CD4-positive, alpha-beta T cell treated with Interleukin-15 for 1 hour (primary cell): ENCODE measurements at places on chromosomes 7 and 10.

DNA sequence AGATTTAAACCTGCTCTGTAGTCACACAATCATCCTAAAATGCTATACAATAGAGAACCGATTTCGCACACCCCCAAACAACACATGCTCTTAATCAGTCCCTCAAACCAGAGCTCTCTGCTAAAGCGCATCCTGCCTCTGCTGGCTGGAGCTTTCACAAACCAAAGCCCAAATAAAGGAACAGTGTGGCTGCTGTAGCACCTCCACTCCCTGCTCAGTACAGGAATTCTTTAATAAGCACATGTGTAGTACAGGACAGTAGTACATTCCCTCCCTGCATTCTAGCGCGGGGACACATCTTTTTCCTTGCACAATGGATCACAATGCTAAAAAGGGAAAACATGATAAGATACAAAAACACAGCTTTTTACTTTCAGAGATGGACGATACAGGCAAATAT lies 684.6 kb downstream of the MAGI2 start:
- no peak for DNase-seq

DNA sequence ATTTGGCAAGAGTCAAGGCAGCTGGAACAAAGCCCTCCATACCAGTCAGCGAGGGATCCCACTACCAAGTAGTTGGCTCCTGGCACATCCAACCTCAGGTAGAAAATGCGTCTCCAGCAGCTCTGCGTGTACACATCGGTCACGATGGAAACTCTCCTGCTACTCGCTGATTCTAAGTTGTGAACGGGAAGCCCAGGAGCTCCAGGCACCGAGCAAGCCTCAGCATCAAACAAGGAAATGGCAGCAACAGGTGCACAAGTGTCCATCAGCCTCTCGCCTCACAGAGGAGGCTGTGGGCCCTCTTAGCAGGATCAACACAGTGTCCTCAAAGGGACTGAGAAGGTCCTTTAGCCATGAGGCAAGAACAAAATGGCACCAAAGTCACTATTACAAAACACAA lies 127.0 kb downstream of the TCERG1L start:
- no peak for DNase-seq

GRCh38 chr10:88196291-88196690 lies 332.9 kb downstream of the PTEN start:
- no peak for DNase-seq

DNA sequence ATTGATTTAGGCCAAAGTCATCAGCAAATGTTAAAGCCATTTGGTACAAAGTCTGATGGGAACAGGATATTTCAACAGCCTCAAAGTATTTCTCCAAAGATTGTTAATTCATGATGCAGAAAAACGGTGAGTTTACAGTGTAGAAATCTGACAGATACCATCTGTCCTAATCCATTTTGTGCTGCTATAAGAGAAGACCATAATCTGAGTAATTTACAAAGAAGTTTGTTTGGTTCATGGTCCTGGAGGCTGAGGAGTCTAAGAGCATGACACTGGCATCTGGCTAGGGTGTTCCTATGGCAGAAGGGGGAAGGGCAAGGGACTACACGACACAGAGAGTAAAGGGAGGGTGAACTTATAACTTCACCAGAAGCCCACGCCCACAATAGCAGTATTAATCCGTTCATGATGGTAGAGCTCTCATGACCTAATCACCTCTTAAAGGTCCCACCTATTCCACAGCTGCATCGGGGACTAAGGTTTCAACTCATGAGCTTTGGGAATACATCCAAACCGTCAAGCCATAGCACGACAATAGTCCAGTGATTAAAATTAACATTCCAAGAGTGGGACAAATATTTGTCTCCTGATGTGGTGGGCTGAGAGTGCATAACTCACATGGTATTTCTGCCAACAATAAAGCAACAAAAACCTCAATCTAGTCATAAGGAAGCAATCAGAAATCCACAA lies 298.6 kb upstream of the AKR1E2 start:
- no peak for DNase-seq

DNA sequence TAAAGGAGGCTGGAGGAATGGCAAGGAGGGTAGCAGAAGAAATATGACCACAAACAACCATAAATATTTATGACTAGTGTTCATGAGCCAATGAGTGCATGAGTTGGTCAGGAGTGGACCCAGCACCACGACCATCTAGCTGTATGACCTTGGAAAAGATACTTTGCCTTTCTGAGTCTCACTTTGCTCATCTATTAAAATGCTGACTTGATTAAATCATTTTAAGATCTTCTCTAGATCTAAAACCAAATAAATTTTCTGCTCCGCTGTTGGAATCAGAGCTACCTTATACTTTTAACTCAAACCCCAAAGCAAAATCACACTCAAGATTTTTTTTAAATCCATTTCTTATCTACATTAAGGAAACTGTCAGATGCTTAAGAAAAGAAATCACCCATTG lies 207.0 kb downstream of the GPAM start:
- DNase-seq = no peak

- peak; percentile 53 for DNase-seq
These were observed 11.2 kb upstream of the SLC35B4 start for GRCh38 chr7:134327896-134328295.

DNA sequence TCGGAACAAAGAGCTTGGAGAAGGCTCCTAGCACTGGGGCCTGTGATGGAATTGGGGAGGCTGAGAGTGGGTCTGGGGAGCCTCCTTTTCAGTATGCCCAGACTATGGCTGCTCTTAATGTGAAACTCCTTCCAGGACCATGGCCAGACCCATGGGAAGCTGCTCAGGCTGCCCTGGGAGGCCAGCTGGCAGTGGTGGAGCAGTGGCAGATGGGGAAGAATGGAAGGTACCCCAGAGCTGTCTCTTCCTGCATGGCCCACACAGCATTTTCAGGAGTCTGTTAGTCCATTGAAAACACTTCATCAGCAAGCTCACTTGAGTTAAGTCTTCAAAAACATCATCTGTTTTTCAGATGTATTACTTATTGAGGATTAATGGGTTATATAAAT lies 18.5 kb downstream of the NACAD start:
- DNase-seq = no peak

DNA sequence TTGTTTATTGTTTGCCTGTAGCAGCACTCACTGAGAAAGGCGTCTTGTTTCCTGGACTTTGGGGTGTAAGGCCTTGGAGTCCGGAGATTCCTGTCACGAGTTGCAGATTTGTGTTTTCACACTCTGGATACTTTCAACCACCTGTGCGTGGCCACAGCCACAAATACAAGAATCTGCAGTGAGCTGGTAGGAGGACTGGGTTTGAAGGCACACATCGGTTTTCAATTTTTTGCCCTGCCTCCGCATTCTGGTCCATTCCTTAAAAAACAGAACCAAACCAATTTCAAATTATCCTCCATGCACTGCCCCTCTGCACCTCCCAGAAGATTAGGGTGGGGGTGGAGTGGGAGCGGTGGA lies 619 bp downstream of the EXOC4 start:
- DNase-seq = no peak

- DNase-seq = no peak
These were observed 9.0 kb downstream of the SFRP5 start for GRCh38 chr10:97762816-97763215.

GRCh38 chr10:15172306-15172840 lies 3.9 kb upstream of the NMT2 start:
- DNase-seq = no peak

- DNase-seq = no peak
These were observed 14.4 kb downstream of the NUDT1 start for GRCh38 chr7:2256306-2257045.

GRCh38 chr10:100569687-100570481 lies 34.1 kb downstream of the HIF1AN start:
- DNase-seq = no peak

DNA sequence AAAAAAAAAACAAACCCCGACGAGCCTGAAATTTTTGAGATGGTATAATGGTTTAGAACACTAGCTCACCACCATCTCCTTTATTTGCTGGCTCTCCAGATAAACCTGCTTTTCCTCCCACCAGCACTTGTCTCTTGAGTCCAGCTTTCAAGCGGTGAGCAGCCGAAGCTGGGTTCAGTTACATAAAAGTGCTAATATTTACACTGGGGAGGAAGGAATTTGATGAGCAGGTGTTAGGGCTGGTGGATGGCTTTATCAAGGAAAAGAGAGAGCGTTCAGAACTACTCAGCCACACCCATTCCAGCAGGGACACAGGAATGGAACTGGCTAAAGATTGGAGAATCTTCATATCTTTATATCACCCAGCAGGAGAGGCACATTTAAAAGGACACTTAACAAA lies 6.6 kb upstream of the CALML3 start:
- DNase-seq = no peak

DNA sequence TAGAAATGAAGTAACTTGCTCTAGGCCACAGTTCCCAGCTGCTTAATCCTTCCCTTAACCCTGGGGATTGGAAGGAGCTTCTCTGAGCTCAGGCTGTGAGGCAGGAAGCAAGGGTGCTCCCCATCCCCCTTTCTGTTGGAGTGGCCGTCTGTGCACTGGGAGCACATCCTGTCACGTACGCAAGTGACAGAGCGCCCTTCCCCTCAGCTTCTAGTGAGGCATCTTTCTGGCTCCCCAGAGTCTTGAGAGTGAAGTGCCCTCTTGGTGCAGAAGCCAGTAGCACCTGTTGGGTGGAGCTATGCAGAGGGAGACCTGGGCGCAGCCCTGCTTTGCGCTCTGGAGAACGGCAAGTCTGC lies 47.8 kb downstream of the SHH start:
- DNase-seq = no peak

DNA sequence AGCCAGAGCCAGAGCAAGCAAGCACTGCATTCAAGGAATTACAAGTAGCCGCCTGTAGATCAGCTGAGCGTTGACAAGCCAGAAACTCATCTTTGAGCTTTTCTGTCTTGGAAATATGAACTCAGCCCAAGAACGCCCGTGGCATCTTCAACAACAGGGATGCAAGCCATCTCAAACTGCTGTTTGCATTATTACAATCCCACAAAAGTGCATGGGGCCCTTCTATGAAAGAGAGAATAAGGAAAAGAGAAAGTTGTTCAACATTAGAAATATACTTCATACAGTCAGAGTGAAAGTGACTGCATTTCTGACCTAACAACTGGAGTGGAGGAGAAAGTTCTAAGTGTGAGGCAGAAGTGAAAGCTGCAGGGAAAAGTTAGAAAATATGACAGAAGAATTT lies 6.5 kb downstream of the SGCE start:
- DNase-seq = no peak

DNA sequence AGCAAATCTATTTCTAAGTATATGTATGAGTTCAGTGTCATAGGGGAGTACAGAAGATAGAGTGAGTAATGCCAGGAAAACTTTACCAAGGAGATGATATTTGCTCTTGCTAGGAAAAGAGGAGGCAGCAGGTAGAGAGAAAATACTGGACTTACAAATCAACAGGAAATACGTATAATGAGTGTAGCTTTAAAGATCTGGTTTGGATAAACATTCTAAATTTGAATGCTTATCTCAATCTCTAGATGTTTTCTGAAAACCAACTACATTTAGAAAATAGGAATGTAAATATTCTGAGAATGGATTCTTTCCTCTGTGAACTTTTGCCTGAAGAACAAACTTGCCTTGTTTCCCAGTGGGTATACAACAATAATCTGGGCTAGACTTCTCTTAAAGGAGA lies 46.9 kb upstream of the GNAI1 start:
- no peak for DNase-seq

DNA sequence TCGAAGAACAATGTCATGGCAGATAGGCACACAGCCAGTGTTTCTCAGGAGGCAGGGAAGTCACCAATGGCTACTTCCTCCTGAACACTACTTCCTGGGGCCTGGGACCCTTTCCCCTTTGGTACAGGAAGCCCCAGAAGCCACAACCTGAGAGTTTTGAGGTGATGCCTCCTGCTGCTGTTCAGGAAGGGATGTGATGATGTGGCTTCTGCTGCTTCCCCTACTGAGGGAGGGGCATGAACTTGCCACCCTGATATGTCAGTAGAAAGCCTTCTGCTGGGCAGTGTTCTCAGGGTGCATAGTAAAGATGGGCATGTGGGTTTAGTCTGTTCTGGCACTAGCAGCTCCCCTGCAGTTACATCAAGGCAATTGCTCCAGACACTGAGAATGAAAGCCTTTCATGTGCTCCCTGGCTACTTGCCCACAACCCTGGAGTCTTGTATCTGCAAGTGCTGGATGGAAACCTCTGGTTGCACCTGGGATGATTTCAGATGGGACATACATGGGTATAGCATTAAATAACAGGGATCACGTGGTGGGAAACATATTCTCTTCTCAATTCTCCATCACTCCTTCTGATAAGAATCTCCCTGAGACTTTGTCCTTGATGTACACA lies 69.3 kb downstream of the ADRA2A start:
- no peak for DNase-seq

GRCh38 chr7:35437619-35438275 lies 183.8 kb upstream of the TBX20 start:
- no peak for DNase-seq

DNA sequence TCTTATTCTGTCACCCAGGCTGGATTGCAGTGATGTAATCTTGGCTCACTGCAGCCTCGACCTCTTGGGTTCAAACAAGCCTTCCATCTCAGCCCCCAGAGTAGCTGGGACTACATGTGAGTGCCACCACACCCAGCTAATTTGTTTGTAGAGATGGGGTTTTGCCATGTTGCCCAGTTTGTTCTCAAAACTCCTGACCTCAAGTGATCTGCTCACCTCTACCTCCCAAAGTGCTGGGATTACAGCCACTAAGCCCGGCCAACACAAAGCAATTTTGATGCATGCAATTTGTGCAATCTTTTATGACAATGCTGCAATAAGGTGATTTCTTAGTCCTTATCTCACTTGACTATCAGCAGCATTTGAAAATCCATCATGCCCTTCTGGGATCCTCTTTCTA lies 333.1 kb downstream of the FRMD4A start:
- DNase-seq = no peak

- DNase-seq = no peak
These were observed 17.9 kb downstream of the OGDHL start for GRCh38 chr10:49744091-49744685.

DNA sequence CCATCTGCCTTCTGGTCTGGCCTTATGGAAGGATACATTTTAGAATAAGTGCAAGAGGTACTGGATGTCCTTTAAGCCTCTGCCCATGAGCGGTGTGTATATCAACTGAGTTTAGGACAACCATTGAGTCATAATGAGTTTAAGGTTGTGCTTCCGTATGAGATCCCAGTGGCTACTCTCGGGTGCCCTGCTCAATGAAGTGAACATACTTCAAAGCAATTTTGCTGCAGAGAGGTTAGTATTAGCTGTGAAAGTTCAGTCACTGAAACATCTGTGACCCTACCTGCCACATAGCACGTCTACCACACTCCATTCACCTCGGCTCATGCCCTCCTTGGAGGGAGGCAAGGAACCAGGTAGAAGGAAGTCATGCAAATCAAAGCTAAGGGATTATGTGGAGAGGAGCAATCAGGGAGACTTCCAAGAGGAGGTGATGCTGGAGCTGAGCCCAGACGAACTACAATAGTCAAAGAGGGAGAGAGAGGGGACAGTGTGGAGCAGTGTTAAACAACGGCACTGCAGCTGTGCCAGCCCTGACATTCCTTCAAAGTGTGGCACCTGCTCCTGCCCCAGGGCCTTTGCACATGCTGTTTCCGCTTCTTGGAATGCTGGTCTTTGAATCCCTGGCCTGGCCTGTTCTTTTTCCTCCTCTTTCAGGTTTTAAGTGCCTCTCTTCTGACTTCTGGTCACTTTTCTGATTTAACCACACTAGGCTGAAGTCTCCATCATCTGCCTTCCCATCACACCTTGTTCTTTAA lies 25.4 kb downstream of the BTBD16 start:
- DNase-seq = no peak

- no peak for DNase-seq
These were observed 9.3 kb downstream of the TMEM248 start for GRCh38 chr7:66930341-66930740.
